SW480 (cell line): ENCODE measurements at places on chromosomes 16 and 17.

GRCh38 chr17:32266389-32267301 lies 1.0 kb downstream of the RHBDL3 start:
- DNase-seq: no peak

DNA sequence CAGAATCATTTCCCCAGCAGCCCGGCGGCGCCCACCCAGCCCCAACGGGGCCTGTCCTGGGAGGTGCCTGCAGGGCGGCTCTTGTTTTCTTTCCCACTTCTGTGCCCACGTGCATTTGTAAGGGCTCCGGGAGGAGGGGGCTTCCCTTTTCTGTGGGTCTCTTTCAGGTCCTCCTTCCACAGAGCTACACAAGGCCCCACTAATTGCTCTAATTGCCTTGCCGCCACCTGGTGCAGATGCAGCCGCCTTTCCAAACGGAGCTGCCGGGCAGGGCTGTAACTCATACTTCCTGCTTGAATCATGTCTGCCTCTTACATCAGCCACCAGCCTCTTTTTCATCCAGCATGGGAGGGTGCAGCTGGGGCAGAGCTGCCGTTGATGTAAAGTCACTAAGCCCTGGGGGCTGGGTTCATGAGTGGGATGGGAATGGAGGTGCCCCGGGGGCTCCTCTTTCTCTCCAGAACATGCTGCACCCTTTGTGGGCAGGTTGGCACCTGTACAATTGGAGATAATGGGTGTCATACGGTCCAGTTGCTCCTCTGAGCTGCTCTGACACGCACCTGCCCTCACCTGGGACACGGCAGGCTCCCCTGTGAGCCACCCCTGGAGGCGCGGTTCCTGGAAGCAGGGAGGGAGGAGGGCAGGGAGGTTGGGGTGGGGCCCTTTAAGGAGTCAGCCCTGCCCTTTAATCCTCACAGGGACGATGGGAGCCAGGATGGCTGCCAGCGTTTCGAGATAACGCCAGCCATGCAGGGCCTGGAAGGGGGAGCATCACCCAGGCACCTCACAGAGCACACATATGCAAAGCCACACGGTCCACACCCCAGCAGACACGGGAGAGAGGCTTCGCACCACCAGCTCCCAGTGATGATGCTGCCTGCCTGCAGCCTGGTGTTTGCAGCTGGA lies 41.1 kb upstream of the KLHDC4 start:
- peak; percentile 98 for DNase-seq

DNA sequence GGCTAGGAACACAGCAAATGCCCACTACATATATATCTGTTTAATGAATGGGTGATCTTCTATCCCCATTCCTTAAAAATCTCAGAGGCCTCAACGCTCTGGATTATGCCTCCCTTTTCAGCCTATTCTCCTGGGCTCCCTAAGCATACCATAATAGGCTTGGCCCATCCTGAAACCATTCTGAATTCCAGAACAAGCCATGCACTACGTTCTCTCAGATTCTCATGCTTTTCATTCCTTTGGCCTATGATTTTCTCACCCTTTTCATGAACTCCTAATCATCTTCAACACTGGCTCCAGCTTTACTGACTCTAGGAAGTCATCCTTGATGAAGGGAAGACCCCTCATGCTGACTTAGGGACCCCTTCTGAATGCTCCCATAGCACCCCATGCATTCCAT lies 71.1 kb downstream of the RPGRIP1L start:
- DNase-seq: no peak

- no peak for DNase-seq
Observed at GRCh38 chr17:16444258-16444886, 29.0 kb downstream of the TRPV2 start.

DNA sequence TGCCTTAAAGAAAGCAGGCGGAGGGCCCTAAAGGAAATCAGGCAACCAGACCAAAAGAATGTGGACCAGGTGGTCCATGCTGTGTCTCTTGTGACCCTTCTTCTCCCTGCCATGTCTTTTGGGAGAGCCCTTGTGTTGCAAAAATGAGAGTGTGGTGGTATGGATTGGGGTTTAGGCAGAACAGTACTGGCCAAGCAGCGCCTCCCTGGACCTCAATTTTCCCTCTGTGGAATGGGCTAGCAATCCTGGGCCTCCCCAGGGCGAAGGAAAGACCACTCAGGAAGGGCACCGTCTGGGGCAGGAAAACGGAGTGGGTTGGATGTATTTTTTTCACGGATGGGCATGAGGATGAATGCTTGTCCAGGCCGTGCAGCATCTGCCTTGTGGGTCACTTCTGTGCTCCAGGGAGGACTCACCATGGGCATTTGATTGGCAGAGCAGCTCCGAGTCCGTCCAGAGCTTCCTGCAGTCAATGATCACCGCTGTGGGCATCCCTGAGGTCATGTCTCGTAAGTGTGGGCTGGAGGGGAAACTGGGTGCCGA lies 7.6 kb upstream of the NLRC5 start:
- no peak for DNase-seq

DNA sequence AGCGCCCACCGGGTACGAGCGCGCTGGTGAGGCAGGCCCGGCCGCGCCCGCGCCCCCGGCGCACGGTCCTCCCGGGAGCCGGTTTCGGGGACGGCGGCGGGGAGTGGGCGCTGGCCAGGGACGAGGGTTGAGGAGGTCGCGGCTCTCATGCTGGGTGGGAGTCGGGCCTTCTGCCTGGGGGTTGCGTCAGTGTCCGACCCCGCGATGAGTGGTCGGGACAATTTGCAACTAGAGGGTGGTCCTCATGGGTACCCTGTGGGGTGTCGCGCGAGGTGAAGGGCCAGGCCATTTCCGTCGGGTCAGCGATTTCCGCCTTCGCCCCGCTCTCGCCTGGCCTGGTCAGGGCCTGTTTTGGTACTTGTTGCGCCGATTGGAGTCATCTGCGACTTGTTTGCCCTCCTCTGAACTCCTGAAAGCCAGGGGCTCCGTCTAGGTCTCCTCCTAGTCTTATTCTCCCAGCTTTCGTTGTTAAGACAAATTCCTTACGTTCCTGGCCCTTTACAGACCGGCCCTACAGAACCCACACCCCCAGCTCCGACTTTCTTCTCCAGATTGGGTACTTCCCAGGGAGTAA lies 14.9 kb downstream of the NAA60 start:
- DNase-seq: no peak

- peak; percentile 92 for DNase-seq
Observed at GRCh38 chr16:38941-39892, 14.2 kb downstream of the POLR3K start.

DNA sequence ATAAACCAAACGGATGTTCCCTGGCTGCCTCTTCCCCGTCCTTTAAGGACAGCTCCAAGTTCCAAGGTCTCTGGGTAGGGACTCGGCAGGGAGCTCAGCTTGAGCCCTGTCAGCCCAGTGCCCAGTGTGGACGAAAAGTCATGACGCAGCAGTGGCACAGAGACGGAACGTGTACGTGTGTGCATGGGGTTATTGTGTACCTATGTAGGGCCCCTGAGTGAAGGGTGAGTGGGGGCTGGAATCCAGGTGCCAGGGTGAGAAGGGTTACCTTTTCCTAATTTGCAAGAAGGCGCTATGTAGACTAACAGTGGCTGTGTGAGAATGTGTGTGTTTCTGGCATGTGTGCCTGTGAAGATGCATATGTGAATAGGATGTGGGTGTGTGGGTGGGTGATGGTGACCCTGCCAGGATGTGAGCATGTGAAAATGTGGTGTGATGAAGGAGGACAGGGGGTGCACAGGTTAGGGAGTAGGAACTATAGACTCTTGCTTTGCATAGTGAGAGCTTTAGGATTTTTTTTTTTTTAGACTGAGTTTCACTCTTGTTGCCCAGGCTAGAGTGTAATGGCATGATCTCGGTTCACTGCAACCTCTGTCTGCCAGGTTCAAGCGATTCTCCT lies 6.0 kb downstream of the SCN4A start:
- DNase-seq: no peak
